ENCODE measurements at places on chromosomes 13 and 19.

GRCh38 chr13:47519626-47520025, 481.4 kb downstream of the SUCLA2 start:
- no peak for DNase-seq

DNA sequence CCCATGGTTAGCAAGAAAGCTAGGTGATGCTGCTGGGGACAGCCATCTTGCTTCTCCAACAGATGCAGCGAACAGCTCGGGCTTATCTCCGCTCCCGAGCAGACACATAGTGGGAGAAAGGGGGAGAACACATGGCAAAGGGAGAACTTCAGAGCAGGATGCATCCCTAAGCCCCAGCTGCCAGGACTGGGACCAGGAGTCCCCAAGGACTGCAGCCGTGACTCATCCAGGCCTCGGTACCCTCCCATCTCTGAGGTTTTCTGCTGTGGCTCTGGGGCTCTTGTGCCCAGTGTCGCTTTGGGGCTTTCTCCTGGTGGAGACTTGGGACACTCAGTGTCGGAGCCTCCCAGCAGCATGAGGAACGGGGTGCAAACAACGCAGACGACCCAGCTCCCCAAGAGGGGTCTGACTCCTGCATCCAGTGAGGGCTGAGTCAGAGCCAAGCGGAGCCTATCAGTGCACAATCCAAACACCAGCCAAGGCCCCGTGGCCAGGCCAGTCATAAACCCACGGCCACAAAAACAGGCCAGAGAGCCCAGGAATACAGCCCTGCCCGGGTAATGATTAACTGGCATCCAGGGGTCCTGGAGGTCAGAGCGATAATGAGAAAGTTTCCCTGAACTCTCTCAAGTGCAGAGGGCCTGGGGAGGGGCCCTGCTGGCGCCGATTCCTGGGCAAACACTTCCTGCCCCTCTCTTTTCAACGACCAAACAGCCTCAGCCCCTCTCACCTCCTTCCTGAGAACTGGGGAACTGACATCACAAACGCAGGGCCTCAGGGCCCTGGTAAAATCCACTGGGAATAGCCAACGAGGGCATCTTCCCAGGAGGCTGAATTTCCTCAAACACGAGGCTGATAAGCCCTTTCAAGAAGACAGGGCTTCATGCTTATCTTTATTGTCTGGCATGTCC, 202.9 kb downstream of the USP12 start:
- no peak for DNase-seq

DNA sequence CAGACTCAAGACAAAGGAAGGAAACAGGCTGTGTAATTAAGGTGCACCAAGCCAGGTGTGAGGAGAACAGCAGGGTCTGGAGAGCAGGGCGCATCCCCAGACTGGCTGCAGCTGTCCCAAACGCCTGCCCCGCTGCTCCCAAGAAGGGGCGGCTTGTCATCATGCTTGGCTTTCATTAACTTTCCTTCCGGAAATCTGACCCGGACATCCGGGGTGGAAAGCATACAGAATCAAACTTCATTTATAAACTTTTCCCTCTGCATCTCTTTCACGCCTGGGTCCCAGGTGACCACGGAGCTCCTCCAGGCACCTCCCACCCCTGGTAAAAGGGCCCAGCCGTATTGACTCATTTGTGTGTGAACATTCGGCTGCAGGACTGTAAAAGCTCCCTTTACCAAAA, 31.7 kb downstream of the TSHZ3 start:
- DNase-seq, result no peak

- peak; percentile 35 for DNase-seq
Observed at GRCh38 chr19:16778796-16779411, 50.3 kb upstream of the SIN3B start.

DNA sequence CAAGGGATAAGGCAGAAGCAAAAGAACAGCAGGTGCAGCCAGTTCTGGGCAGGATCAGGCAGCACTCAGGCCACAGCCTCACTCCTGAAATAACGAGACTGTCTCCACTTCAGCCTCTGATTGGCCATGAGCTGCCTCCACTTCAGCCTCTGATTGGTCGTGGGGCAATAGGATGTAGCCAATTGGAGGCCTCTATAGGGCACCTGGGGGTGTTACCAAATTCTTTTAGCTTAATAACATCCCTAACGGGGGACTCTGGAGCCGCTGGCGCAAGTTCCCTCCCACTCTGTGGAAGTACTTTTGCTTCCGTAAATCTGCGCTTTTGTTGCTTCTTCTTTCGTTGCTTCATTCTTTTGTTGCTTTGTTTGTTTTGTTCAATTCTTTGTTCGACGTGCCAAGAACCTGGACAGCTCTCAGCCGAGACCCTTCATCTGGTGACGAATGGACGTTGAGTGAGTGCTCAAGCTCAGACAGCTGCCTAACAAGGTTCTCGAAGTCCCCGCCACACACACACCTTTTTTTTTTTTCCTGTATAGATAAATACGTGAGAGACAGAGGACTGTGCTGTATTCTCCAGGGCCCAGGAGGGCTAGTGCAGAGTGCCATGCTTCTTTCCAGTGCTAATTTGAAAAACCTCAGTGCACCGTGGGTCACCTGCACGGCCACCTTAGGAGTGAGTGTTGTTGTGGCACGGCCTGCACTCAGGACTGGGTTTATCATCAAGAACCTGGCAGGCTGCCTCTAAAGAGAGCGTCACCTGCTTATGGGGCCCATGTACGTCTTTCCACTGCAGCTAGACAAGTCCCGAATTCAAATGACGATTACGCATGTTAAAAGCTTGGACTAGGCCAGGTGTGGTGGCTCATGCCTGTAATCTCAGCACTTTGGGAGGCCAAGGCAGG, 32.0 kb upstream of the TUBGCP3 start:
- DNase-seq, result peak; percentile 61

- no peak for DNase-seq
Observed at GRCh38 chr13:81199956-81200355, 859.0 kb upstream of the SPRY2 start.
